NCI-H1417 (cell line): ENCODE measurements at places on chromosomes 4 and X.
A peak's percentile ranks its signal among the peaks of the same experiment; 100 is the strongest.

GRCh38 chr4:61522312-61522711 is 322.2 kb downstream of the ADGRL3 start:
- no peak for DNase-seq

- no peak for DNase-seq
Measured at GRCh38 chr4:113012786-113013185, 36.7 kb upstream of the ANK2 start.

DNA sequence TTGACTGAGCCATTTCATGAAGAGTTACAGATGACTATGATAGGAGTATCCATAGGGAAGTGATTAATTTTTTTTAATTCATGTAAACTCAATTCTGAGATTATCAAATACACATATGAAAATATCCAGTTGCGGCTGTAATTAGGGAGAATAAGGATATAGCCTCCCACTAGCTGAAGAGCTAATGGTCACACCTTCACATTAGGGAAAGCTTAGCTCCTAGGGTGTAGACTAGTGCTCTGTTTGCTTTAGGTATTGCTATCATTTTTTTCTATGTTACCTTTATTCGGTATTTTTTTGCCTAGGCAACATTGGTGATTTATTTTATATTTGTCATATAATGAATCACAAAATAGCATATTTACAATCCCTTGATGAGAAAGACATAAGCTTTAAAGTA is 39.6 kb upstream of the EPGN start:
- no peak for DNase-seq

DNA sequence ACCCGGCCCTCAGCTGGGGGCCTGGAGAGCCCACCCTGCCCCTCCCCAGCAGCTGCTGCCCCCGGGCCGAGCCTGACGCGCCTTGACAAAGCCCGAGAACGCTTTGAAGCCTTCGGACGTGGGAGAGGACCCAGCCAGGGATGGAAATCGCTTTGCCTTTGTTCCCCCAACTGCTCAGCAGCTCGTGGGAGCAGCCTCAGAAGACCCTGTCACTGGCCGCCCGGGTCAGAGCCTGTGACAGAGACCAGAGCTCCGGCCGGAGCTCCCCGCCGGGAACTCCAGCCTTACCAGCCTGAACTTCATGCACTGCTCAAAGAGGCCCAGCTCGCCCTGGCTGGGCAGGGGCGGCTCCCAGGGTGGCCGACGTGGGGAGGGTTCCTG is 2.6 kb upstream of the SLC6A8 start:
- DNase-seq: no peak

DNA sequence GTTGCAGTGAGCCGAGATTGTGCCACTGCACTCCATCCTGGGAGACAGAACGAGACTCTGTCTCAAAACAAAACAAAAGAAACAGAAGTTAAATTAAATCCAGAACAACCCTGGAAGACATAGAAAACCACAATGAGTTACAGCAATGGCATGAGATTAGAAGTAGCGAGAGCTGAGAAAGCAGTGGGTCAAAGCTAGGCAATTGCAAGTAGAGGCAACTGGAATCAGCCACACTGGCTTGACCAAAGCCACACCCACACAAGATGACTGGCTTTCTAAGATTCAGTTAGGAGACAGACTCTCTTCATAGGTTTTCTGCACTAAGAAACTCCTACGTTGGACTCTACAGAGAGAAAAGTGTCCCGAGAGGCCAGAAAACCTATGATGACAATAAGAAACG is 443.0 kb downstream of the GPM6A start:
- no peak for DNase-seq

DNA sequence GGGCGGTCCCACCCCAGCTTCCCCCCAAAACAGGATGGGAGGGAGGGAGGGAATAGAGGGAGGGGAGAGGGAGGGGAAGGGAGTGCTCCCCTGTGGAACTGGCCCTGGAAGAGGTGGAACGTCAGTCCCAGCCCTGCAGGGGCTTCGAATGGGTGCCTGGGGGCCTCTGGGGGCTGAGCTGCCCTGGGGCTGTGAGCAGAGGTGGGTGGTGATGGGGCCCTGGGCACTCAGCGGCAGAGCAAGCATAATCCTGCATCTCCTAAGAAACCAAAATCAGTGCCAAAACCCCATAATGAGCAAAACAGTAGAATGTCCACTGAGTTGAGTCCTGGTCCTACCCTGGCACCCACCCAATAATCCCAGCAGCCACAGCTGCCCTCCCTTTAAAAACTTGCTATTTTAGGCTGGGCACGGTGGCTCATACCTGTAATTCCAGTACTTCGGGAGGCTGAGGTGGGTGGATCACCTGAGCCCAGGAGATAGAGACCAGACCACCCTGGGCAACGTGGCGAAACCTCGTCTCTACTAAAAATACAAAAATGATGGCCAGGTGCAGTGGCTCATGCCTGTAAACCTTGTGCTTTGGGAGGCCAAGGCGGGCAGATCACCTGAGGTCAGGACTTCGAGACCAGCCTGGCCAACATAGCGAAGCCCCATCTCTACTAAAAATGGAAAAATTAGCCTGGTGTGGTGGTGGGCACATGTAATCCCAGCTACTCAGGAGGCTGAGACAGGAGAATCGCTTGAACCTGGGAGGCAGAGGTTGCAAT is 11.1 kb downstream of the DOK7 start:
- DNase-seq: no peak

DNA sequence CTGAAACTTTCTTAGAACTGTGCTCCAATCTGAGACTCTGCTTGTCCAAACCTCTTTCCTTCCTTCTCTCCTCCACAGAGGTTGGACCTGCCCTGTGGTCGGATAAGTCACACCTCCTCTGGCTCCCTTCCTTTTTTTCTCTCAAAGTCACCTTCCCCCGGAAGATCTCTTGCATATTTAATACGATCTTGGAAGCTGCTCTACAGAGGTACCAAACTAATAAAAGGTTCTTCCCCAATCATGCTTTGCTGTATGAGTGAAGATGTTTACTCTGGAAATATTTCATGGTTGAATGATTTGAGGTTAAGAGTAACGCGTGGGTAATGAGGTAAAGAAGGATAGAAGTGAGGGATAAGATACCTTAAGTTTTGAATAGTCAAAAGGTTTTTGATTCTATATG is 166.0 kb downstream of the ATG4A start:
- no peak for DNase-seq

GRCh38 chr4:150045410-150045809 is 32.8 kb upstream of the DCLK2 start:
- DNase-seq: no peak

- no peak for DNase-seq
Measured at GRCh38 chr4:76753814-76754213, 144.1 kb downstream of the SOWAHB start.

- no peak for DNase-seq
Measured at GRCh38 chr4:93825551-93826216, 2.9 kb upstream of the ATOH1 start.

GRCh38 chrX:129650821-129651510 is 3.8 kb downstream of the APLN start:
- DNase-seq: no peak

GRCh38 chr4:76067652-76068286 is 6.7 kb upstream of the ART3 start:
- peak; percentile 75 for DNase-seq

GRCh38 chr4:95093936-95094929 is 336.5 kb downstream of the BMPR1B start:
- DNase-seq: peak; percentile 80

- no peak for DNase-seq
Measured at GRCh38 chr4:89129080-89129640, 17.8 kb downstream of the TIGD2 start.

- DNase-seq: no peak
Measured at GRCh38 chr4:96343836-96344235, 503.9 kb downstream of the PDHA2 start.

GRCh38 chr4:10056334-10057022 is 35.2 kb upstream of the SLC2A9 start:
- no peak for DNase-seq

- DNase-seq: no peak
Measured at GRCh38 chr4:5869966-5870619, 22.8 kb downstream of the CRMP1 start.

DNA sequence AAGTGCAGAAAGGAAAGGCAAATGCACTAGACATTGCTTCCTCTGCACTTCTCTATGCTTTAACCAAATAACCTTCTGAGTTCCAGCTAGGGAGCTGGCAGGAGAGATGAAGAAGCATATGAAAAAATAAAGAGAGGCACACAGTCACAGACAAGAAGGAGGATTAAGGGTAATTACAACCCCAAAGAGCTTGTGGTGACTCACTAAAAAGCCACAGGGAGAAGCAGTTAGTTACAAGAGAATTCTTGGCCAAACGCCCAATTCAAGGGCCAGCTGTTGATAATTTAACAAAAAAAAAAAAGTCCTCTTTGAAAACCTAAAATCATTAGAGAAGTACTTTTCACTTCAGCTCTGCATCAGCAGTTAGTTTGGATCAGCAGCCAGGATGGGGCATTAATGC is 478.0 kb downstream of the KCNIP4 start:
- DNase-seq: peak; percentile 46

DNA sequence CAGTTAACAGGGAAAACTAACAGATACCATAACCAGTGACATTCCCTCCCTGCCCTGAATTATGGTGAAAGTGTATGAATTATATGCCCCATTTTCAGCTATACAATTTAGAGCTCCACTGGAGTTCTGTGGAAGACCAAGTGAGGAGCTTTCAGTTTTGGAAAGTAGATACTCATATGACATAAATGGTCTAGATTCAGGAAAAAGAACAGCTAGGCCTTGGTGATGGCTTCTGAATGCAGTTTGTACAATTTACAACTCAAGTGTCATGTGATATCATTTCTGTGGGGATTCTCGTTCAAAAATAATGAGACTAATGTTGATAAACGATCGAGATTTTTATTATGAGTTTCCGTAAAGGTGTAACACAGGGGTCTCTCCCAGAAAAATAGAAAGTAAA is 8.2 kb upstream of the SEC24B start:
- DNase-seq: no peak

GRCh38 chrX:53268173-53268572 is 13.2 kb downstream of the IQSEC2 start:
- no peak for DNase-seq

- DNase-seq: peak; percentile 71
Measured at GRCh38 chrX:15493118-15493962, at the start of gene PIR. TSS of gene PIR (minus strand) at chrX:15493333. CDS start at chrX:15491257, 2,076 bp downstream.

- DNase-seq: no peak
Measured at GRCh38 chr4:168474660-168475320, 5.5 kb downstream of the DDX60L start.

- DNase-seq: no peak
Measured at GRCh38 chrX:64198036-64198435, 7.5 kb downstream of the AMER1 start.

- DNase-seq: no peak
Measured at GRCh38 chrX:51496501-51497291, at the start of gene NUDT11. TSS of gene NUDT11 (minus strand) at chrX:51496592. CDS start at chrX:51496444, 148 bp downstream.

GRCh38 chr4:160386846-160387245 is 1284.0 kb downstream of the RAPGEF2 start:
- no peak for DNase-seq

DNA sequence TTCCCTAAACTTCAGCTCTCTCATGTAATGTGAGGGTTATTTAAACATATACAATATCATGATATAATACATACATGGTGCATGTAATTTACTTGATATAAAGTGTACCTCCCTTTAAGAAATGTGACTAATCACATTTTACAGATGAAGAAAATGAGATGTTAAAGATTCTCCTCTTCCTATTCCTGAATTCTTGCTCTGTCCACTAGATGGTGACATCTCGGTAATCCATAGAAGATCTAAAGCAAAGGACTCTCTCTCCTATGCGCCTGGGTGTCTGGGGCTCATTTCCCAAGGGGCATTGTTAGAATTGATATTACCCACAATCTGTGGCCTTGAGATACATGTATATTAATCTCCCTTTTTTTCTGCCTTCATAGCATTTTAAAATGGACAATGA is 804.9 kb downstream of the RAB28 start:
- peak; percentile 58 for DNase-seq
